ENCODE measurements at places on chromosomes 16 and 17.

GRCh38 chr17:43042025-43042628 lies 17.1 kb downstream of the RND2 start:
- DNase-seq = no peak

DNA sequence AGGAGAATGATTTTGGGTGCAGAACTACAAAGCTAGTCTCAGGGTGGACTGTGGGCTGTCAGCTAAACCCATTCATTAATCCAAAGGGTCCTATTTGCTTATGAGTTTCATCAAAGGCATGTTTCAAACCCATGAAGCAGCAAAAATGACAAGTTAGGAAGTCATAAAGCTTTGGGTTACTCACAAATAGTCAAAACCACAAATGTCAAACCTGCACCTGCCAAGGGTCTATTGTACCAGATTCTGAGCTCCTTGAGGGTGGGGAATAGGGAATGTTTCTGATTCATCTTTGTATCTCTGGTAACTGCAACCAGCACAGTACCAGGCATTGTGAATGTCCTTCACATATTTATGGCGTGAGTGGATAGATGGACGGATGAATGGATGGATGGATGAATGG lies 317.7 kb downstream of the MAF start:
- no peak for DNase-seq

GRCh38 chr16:79283578-79283977 lies 317.0 kb downstream of the MAF start:
- no peak for DNase-seq

GRCh38 chr17:5571281-5571680 lies 13.0 kb downstream of the NLRP1 start:
- no peak for DNase-seq

DNA sequence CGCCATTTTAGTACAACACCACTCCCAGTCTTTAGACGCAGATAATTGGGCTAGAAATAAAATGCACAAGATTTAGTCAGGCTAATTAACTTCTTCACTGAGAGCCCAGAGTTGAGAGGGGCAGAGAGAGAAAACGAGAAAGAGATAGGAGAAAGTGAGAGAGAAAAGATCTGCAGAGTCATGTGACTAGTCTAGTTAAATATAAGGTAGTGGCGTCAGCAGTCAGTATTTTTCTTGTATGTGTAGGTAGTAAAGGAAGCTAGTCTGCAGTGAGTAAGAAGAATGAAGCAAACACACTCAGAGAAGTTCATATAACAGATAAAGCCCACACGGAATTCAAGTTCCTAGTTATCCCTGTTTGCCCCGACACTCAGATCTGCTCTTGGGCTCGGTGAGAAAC lies 392.6 kb upstream of the ERCC4 start:
- DNase-seq = no peak

DNA sequence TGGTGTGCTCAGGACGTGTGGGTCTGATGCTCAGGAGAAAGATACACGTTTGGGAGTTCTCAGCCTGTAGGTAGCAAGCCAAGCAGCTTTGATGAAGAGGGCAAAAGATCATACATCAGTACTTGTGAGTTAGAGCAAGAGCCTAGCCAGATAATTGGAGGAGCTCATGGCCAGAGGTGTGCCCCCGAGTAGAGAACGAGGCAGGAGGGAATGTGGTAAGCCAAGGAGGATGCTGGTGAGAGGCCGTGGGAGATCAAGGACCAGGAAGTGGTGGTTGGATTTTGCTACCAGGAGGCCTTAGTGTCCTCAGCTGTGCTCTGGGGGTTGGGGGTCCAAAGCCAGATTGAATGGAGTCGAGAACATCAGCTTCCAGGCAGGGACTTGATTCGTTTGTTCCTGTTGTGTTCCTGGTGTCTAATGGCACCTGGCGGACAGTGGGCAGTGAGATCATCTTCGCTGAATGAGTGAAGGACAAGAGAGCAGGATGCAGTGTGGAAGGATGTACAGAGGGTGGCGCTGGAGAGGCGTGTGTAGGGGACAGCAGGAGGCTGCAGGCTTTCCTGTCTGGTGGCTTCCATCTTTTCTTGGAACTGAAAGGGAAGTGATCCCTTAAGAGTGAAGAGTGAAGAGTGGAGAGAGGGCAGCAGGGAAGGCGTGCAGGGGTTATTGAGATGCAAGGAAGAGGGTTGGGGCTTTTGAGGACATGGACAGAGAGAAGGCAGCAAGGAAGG lies 11.6 kb downstream of the FBXL19 start:
- DNase-seq = no peak

DNA sequence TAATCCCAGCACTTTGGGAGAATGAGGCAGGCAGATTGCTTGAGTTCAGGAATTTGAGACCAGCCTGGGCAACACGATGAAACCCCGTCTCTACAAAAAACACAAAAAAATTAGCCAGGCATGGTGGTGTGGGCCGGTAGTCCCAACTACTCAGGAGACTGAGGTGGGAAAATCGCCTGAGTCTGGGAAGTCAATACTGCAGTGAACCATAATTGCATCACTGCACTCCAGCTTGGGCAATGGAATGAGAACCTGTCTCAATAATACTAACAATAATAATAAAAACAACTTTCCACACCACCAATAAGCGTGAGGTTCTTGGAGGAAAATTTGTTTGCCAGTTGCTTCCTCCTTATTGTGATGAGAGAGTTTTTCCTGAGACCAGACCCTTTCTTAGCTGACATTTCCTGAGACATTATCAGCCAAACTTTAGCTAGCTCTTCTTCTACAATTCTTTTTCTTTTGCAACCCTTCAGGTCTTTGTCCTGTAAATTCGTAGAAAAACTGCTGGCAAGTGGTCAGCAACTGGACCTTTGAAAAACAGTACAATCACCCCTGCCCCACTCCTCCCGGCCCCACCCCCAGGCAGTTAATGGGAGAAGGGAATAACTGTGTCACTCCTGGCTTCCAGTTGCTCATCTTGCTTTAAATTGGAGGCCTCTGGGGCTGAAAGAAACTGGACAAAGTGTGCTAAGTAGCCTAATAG lies 3.5 kb upstream of the EZH1 start:
- no peak for DNase-seq
